GM10248 (cell line): ENCODE measurements at places on chromosomes 11 and 22.

DNA sequence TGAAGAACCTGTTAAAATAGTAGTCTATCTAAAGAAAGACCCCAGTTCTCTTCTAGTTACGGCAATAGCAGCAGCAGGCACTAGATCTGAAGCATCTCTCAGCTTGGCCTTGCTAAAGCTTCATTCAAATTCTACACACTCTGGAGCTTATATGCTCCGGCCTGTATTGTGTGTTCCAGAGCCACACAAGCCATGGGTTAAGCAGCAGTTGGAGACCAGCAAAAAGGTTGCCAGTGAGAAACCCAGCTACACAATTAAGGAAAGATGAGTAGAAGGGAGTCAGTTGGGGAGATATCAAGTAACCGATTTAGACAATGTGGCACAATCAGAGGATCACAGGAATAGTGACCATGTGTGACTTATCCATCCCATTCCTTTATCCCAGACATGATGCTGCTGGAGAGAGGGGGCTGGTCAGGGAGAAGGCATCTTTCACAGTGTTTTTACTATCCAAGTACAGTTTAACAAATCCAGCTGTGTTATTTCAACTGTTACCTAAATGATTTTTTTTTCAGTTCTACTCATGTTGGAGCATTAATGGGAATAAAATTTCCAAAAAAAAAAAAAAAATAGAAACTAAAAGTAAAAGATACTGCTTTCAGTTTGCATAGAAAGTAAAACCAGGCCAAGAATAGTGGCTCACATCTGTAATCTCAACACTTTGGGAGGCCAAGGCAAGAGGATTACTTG, 41.0 kb downstream of the PAX6 start:
- no peak for DNase-seq

DNA sequence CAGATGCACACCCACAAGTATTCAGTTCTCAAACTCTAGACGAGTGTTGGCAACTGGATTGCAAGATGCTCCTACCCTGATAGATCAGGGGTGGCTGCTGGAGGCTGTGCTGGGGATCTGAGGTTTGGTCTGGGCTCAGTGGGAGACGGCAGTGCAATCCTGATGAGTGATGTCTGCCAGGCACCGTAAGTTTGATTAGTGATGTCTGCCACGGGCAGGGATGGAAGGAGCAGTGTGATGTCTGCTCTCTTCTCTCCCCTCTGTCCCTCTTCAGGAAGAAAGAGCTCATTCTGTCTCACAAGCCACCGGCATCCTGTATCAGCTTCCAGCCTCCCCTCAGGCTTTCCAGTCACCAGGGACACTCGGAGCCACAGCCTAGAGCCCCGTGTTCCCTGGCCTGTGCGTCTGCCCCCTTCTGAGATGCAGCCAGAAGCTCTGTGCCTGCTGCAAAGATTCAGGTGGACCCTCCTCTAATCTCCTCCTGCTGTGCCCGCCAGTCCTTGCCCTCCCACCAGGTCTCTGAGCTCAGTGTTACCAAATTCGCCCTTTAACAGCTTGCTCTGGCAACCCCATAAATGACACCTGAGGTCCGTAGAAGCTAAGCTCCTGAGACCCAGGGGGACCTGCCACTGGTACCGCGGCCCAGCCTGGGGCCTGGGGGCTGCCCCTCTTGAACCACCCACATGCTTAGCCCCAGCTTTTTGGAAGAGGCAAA, 19.9 kb downstream of the TP53I11 start:
- no peak for DNase-seq

DNA sequence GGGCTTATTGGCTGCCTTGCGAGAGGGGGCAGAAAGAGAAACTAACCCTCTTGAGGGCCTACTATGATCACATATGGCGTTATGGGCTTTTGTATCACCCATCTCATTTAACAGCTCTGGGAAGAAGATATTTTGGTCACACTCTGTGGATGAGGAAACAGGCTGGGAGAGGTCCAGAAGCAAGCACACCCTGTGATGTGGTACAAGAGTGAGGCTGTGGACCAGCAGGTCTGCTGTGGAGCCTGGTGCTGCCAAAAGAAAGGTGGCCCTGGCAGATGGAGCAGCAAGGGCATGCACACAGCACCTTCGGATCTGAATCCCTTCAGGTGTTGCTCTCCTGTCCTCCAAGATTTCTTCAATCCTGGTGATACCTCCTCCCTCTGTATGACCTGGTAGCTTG, 64.1 kb downstream of the KCNC1 start:
- DNase-seq = no peak

DNA sequence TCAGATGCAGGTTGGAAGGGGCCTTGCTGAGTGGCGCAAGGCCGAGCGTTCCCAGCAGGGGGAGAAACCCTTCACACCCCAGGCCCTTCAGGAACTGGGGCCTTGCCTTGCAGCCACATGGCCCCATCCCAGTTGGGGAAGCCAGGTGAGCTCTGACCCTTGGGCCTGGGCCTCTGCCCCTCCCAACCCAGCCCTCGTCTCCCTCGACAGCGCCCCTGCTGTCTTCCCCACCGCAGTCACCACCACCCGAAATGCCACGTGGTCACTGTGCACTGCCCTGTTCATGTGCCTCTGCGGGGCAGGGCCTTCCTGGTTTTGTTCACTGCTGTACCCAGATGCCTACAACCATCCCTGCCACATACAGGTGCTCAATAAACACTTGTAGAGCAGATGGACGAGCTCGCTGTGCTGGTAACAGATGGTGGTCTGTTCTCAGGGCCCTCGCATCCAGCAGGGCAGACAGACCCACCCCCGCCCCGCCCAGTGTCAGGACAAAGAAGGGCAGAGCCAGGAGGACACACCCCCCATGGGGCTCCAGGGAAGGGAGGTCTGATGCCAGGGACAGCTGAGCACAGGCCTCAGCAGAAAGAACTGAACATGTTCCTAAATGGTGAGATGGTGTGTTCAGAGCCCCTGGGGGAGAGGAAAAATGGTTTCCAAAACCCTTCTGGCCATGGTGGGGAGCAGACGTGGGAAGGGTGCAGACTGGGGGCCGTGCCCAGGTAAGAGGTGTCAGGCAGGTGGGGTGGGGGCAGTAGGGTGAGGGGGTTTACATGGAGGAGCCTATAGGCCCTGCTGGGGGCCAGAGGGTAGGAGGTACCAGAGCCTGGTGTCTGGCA, 3.7 kb downstream of the POLR2L start:
- no peak for DNase-seq

GRCh38 chr22:37080438-37080837, 28.9 kb downstream of the KCTD17 start:
- DNase-seq = no peak
